ENCODE measurements at places on chromosomes 5 and 9. TPM values are rescaled to one million over a fixed set of nuclear protein-coding genes. Genes with fewer than 3 reads are reported as not detected.

DNA sequence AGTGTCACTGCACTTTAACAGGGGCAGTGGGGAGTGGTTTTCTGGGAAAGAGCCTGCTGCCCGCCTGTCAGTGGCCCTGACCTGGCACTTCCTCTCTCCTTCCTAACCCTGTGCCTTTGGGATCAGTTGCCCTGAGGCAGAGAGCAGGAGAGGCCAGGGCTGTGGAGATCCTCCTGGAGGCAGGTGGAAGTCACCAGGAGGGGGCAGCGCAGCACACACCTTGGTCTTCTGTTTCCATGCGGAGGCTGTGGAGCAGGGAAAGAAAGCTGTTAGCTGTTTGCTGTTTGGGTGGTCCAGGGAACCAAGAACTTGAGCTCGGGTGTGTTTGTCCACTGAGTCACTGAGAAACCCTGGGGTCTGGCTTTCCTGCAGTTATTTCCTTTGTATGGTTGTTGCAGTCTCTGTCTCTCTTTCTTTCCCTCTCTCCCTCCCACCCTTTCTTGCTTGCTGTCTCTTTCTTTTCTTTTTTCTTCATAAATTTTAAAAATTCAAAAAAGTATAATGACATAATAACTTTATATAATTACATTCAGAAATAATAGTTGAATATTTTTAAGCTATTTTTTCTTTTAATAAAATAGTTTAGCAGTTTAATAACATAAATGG lies 28.1 kb downstream of the NTRK2 start:
- DNase-seq = no peak

DNA sequence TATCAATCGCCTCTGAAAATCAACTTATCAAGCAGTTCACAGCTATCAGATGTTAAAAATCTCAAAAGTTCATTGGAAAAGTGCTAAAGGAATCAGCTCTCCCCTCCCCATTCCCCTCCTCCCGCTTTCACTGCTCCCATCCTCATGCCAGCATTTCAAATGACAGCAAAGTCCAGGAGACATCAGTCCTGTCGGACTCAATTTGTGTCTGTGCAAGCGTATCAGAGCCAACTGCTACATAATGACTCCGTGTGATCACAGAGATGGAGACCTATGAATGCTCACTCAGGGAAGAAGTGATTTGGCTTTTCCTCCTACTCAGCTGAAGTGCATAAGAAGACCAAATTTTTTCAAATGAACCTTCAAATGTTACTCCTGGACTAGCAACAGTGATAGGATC lies 937.2 kb upstream of the DMAC1 start:
- no peak for DNase-seq

DNA sequence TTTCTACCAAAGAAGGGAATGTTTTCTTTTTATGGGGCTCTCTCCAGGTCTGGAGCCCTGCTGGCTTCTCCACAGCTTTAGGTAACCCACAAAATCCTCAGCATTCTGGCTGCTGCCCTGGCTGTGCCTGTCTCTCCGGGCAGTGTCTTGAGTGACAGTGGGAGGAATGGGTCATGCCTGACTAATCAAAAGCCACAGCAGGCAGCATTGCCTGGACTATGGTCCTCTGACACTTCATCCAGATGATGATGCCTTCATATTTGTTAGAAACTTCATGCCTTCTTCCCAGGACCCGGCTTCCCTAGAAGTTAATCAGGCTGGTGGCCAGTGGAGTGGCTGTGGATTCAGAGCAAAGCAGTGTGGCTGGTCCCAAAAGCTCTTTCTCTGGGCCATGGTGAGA lies 32.2 kb upstream of the TGFBI start:
- DNase-seq = no peak

DNA sequence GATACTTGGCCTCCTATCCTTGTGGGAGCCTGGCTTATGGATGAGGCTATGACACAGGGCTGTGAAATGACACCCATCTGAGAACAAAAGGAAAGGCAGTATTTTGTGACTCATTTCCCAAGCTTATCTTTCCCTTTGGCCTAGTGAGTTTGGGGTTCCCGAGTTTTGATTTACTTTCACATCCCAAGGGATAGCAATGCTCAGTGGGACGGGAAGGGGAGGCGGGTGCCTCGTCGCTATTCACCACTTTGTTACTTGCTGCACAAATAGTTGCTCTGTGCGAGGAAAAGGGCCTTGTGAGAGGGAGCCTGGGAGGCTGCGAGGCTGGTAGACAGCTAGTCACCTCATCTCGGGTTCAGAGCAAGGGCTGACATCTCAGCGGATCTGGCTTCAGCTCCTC lies 59.1 kb upstream of the ENTREP1 start:
- DNase-seq = no peak

GRCh38 chr5:176356179-176356566 lies 5.4 kb downstream of the KIAA1191 start:
- DNase-seq = no peak

DNA sequence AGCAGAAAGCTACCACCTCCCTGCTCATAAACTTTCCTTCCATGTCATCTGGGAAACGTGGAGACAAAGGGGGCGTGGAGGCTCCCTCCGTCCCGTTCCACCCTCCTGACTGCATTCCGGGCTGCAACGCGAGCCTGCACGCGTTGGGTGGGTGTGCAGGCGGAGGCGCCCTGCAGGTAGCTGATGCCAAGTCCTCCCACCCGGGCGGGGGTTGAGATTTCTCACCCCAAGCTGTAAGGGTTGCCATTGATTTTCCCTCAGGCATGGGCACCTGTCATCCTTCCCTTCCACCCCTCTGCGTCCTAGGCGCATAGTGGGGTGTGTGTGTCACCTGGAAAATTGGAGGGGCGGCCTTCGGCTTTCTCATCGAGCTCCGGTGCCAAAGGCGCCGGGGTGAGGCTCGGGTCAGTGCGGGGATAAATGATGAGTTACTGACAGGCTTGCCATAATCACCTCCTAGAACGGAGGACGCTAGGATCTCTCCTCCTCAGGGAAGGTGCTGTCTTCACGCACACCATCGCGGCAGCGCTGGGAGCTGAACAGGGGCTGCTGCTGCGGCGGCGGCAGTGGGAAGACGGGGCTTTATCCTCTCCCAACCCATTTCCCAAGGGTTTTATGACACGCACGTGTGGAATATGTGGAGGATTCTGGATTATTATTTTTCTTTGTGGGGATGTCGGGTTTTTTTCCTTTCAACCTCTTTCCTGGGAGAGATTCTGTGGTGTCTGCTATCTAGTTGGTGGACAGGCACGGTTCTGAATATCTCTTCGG lies 973 bp downstream of the PLPPR1 start:
- no peak for DNase-seq

DNA sequence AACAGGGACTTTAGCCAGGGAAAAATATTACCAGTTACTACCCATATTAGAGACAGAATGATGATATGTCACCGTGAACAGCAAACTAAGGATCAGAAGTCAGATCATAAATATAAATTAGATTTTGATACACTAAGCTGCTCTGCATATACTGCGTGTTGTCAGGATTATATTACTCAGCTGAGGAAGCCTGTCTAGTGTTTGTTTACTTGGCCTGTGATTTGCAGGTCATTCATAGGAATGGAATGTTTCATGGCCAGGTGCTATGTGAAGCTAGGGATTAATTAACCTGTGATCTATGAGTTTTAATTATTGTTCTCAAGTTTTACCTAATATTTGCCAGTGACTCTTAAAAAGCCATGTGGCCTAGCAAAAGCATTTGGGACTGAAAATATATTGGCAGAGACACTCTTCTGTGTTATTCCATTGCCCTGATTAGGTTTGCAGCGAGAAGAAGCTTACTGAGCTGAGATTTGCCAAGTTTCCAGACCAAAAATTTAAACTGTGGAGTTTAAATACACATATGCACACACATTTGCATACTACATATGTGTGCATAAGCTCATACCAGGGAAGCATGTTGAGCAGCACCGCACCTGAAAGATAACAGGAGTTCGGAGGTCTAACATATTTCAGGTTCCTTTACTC lies 496.3 kb upstream of the GRIA1 start:
- no peak for DNase-seq

DNA sequence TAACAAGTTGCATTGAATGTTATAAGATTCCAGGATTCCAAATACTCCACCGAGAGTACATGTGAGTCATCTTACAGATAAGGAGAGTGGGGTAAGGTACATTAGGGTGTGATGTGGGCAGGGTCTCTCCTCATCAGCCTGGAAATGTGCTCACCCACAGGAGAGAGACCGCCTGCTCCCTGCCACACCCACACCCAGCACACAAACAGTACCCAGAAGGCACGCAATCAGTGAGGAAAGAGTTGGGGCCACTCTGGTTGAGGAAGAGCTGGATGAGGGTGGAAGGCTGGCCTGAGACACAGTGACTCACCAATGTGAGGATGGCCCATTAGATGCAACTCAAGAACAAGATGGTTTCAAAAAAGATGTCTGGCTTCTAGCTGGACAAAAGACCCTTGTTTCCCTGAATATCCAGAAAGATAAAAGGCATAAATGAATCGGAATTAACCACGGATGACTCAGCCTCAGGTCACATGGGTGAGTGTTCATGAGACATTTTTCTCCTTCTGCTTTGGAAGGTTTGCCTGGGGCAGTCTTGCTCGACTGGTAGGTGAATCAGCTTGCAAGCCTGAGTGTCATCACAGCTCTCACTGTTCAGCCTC lies 51.1 kb upstream of the LHFPL2 start:
- no peak for DNase-seq

GRCh38 chr5:14902826-14903560 lies 31.4 kb upstream of the ANKH start:
- no peak for DNase-seq

GRCh38 chr5:55231029-55231918 lies 2.1 kb downstream of the CCNO start:
- DNase-seq = no peak

- no peak for DNase-seq
Observed at GRCh38 chr5:100550531-100551051, 15.4 kb downstream of the FAM174A start.

DNA sequence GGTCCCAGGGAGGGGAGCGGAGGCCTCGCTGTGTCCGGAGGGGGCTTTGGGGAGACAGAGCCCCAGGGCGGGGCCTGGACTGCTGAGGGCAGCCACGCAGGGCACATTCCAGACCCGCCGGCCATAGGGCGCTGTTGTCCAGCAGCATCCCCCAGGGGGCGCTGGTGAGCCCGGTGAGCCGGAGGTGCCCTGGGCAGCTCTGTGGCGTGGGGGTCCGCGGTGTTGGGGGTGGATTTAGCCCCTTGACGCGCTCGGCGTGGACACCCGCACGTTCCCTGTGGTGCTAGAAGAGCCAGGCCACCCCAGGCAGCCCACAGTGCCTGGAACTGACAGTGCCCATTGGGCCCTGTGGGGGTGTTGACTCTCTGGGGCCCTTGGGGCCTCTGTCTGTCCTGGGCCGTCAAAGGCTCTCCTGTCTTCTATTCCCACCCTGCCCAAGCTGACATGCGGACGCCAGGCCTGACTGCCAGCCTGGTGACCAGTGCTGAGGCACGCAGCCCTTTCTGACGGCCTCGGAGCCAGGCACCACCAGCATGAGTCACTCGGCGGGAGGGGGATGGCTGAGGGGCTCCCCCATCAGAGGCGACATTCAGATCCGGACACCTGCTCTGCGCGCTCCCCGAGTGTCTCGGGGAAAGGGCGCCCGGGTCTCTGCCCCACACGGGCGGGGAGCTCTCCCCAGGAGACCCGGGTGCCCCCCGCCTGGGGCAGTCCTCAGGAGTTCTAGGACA lies 23.9 kb downstream of the TPPP start:
- no peak for DNase-seq

DNA sequence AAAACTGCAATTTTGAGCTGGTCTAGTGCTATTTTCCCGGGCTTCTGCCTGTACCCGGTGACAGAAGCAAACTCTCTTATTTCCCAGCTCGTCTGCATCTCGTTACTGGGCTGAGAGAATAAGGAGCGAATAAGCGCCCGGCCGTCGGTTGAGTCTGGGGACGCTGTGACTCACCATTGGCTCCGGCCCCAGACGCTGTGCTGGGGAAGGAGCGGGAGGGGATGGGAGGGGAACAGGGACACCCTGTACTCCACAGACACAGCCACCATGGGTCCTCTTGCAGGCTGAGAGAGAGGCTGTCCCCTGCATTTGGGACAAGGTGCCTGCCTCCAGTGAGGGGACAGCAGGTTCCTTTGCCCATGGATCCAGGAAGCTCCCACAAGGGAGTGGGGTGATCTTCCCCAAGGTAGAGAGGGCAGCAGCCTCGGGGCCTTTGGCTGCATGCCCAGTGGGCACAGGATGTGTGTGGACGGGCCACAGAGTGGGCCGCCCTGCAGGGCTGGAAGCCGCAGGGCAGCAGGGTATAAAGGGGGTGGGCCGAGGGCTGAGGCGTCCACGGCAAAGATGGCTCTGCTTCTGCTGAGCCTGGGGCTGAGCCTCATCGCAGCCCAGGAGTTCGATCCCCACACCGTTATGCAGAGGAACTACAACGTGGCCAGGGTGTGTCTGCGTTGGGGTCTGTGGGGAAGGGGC lies at the start of gene LCN9:
Gene LCN9 (plus strand): TSS at position 552 of the 693 bp plus-strand sequence. CDS start 13 bp downstream, at position 565.
- no peak for DNase-seq

DNA sequence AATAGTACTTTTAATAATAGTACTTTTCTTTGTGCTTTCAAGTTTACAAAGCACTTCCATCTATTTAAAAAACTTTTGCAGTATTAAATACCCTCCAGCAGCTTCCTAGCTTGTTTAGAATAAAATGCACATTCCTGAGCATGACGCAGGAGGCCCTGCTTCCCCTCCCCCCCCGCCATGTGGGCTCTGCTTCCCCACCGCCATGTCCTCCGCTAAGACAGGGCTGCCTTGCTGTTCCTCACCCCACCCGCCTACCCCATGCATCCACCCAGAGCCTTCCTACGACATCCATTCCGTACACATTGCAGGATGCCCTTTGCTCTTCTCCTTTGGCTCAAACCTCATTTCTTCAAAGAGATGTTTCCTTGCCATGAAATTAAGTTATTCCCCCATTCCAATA lies 205.9 kb upstream of the MSX2 start:
- DNase-seq = no peak

- DNase-seq = no peak
Observed at GRCh38 chr5:109939116-109939682, 249.5 kb downstream of the MAN2A1 start.

- DNase-seq = no peak
Observed at GRCh38 chr5:66862020-66862419, 265.8 kb downstream of the MAST4 start.

DNA sequence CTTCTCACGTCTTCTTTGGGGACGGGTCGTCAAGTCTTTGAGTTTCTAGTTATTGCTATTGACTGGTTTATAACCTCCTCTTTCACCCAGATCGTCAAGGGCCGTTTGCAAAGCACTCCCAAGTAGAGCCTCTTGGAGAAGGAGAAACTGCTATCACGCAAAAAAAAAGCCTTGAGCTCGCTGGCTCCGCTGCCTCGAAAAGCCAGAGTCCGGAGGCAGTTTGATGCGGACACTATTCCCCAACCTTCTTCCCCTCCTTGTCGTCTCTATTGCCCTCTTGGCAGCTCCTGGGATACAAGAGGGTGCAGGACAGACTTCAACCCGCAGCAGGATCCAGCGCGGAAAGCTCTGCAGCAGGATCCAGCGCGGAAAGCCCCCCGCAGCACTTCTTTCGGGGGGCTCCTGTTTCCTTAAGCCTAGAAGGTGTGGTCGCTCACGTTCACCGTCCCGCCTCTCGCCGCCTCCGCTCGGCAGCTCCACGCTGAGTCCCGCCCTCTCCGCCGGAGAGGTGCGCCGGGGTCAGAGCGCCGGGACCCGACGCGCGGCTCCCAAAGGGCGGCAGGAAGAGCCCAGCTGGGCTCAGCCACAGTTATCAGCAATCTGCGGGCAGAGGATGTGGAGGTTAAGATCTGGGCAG lies at the start of gene PCDHAC1:
Gene PCDHAC1 (plus strand): TSS at position 494 of the 637 bp plus-strand sequence. CDS start 594 bp downstream, outside the sequence.
- DNase-seq = no peak

- no peak for DNase-seq
Observed at GRCh38 chr5:3009605-3010004, 258.1 kb upstream of the IRX2 start.

The NUP214 gene
- total RNA-seq = 55.0 TPM

The SARDH gene
- total RNA-seq = 4.3 TPM

The TRIM7 gene
- 14.7 TPM for total RNA-seq

The SUSD3 gene
- total RNA-seq = 7.0 TPM

Data from thoracic aorta (tissue), 2 donors.